Hematopoietic multipotent progenitor cell treated with erythropoietin and hydrocortisone succinate and interleukin-3 and kit ligand, for 8 days (in vitro differentiated cells): ENCODE measurements at places on chromosomes 4 and X.

- DNase-seq, result no peak
These were observed 142.9 kb downstream of the PCDH7 start for GRCh38 chr4:30863021-30863420.

GRCh38 chr4:25801594-25801993, 61.2 kb downstream of the SEL1L3 start:
- no peak for DNase-seq

DNA sequence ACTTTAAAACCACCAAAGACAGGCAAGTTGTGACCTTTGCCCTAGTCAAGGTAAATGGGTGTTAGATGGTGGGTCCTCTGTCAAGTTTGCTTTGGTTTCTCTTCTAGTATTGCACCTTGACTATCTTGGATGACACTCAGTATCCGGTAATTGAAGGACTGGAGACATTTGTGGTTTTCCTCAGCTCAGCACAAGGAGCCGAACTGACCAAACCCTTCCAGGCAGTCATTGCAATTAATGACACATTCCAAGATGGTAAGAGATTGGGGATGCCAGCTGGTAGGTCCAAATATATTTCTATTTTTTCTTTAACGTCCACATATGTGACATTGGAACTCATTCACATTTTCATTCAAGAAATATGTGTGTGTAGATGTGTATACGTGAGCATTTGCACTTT, 69.3 kb upstream of the ANXA3 start:
- no peak for DNase-seq

- no peak for DNase-seq
These were observed 39.2 kb downstream of the FGFRL1 start for GRCh38 chr4:1050486-1051213.

DNA sequence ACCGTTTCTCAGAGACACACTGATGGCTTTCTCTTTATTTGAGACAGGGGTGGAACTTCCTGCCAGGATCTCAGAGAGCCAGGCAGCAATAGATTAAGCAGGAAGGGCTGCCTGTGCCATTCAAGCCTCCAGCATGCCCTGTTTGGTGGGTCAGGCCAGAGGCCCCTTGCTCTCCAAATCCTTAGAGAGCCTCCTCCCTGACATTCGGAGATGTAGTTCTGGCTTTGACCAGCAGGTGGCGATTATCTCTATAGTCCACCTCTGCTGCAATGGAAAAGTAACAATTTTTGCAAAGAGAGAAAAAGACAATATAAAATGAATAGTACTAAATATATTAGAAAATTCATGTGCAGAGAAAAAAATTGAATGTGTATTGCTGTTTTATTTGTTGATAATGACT, 93.9 kb downstream of the NXF2B start:
- DNase-seq, result peak; percentile 49

DNA sequence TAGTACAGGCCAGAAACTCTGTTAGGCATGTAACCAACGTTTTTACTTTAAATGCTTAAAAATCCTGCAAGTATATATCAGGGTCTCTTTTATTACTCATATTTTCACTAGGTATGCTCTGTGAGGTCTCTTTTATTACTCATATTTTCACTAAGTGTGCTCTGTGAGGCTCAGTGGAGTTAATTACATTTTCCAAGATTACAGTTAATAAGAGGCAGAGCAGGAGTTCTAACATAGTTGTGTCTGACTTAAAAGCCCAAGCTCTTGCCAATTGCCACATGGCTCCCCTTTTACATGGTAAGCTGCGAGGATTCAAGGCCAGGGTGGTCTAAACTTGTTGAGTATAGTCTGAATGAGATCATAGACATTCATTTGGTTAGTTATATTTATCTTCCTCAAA, 81.0 kb upstream of the ARMCX2 start:
- DNase-seq, result no peak

GRCh38 chrX:121598356-121598755, 550.9 kb downstream of the GLUD2 start:
- DNase-seq, result no peak

GRCh38 chr4:70337886-70338420, 3.2 kb downstream of the CABS1 start:
- no peak for DNase-seq

DNA sequence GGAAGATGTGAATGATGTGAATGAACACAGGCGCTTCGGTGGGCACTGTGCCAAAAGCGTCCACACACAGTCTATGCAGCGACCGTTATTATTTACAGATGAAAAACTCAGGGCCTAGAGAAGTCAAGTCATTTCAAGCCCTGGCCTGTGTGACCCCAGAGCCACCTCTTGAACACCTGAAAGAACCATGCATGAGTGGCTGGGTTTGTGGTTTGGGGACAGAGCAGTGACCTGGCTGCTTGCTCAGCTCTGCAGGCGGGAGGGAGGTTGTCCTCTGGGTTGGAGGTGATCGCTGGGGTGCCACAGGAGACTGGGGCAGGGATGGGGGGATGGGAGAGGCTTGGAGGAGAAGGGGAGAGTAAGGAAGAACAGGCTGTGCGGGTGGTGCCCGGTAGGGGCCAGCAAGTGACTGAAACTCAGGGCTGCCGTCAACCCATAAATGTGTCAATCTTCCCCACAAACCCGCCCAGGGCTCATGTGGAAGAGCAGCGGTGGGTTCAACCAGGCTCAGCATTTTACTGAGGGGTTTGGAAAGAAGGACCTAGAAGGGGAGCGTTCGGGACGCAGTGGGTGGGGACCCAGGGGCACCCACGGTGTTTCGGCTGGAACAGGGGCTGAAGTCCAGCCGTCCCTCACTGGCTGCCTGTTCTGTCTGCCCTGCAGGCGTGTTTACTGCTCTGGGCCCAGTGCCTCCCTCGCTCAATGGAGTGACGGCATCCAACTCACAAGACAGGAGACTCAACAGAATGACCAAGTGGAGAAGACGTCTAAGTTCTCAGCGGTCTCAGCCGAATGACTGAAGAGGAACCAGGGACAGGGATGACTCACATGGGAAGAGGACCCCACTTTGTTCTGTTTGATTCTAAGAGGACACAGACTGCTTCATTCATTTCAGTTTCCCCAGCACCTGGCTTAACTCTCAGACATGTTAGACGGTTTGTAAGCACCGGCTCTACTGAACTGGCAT, 167.8 kb downstream of the AFAP1 start:
- DNase-seq, result no peak

- DNase-seq, result peak; percentile 65
These were observed 752 bp downstream of the SEPTIN11 start for GRCh38 chr4:76950052-76950955.

DNA sequence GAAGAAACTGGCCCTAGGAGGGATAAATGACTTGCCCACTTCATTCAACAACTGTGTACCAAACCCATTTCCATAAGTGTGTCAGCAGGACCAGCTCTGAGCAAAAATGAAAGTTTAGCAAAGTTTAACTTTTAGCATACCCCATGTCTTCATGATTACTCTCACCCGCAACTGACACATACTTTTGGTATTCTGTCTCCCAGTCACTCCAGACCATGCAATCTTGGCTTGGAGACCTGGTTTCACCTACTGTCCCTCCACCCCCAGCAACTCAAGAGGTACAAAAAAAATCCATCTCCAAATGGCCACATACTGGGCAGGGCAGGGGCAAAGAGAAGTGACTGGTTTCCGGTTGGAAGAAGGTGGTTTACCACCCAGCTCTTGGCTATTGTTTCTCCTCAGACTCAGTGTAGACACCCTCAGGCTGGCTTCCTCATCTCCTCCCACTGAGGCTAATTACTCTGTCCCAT, 79.8 kb downstream of the RLIM start:
- DNase-seq, result no peak

DNA sequence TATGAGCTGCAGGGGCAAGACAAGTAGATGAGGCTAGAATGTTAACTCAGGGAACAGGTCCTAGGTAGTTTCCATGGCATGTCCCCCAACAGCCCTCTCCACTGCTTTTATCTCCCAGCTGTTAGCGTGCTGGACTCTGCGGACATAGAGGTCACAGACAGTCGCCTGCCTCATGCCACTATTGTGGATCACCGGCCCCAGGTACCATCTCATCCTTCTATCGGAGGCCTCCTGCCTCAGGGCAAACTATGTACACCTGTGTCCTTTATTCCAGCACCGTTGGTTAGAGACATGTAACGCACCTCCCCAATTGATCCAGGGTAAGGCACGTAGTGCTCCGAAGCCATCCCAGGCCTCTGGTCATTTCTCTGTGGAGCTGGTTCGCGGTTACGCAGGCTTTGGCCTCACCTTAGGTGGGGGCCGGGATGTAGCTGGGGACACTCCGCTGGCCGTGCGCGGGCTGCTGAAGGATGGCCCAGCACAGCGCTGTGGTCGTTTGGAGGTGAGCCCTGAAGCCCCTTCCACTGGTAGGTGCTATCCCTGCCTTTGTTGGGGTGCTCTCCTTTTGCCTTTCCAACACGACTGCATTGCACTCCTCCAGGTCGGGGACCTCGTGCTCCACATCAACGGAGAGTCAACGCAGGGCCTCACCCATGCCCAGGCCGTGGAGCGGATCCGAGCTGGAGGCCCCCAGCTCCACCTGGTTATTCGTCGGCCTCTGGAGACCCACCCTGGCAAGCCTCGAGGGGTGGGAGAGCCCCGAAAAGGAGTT, 2.2 kb downstream of the MAGIX start:
- DNase-seq, result no peak

DNA sequence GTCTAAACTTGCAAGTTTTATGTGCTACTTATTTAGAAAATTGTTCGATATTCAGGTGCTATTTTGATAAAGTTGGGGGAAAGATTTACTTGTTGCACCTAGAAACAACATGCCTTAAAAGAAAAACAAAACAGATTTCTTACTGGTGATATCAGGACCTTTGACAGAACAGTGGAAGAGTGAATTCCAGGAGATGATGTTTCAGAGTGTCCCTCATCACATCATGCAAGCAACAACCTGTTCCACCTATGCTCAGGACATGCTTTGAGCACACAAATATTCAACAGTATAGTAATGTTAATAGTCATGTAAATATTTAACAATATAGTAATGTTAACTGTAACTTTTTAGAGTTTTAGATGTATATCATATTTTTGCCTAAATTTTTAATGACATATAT, 23.9 kb upstream of the RNF128 start:
- DNase-seq, result no peak

- DNase-seq, result no peak
These were observed 26.9 kb downstream of the CSF2RA start for GRCh38 chrX:1295550-1295949.

DNA sequence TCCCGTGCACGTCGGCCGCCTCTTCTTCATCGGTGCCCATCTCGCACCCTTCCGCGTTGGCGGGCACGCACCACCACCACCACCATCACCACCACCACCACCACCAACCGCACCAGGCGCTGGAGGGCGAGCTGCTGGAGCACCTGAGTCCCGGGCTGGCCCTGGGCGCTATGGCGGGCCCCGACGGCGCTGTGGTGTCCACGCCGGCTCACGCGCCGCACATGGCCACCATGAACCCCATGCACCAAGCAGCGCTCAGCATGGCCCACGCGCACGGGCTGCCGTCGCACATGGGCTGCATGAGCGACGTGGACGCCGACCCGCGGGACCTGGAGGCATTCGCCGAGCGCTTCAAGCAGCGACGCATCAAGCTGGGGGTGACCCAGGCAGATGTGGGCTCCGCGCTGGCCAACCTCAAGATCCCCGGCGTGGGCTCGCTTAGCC, 1.4 kb downstream of the POU4F2 start:
- no peak for DNase-seq

DNA sequence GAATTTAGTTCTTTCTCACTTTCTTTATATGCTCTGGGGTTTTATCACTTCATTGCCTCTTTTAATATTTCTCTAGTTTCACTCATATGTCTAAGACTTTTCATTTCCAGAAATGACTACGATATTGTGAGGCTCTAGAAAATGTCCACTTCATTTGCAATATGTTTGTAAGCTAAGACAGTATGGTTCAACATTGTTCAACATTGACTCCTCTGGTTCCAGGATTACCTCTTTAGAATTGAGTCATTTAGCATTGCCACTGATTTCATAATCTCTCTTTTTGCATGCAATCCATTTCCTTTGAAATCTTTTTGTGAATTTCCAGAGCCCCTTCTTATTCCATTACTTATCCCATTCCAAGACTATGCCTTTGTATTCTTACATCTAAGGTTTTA, 32.3 kb downstream of the BBS12 start:
- DNase-seq, result no peak

- no peak for DNase-seq
These were observed 400.2 kb downstream of the MAGEE1 start for GRCh38 chrX:76827672-76828071.

DNA sequence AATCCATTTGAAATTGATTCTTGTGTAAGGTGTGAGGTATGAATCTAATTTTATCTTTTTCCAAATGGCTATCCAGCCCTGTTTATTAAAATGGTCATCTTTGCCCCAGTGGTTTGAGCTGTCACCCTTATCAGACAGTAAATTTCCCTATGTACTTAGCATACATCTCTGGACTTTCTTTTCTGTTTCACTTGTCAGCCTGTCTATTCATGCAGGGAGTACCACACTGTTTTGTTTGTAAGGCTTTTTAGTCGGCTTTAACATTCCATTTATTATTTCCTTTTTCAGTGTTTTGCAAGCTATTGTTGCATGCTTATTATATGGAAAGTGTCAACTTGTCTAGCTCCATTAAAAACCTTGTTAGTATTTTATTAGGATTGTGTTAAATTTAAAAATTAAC, 155.8 kb downstream of the STAG2 start:
- DNase-seq, result no peak

GRCh38 chr4:73998040-73999011, at the start of gene CXCL5:
TSS of gene CXCL5 (minus strand) at chr4:73998677. CDS start at chr4:73998581, 96 bp downstream.
- DNase-seq, result no peak

GRCh38 chr4:13298655-13299054, 185.5 kb downstream of the RAB28 start:
- DNase-seq, result no peak

- DNase-seq, result no peak
These were observed 22.5 kb upstream of the RPA4 start for GRCh38 chrX:96861218-96861617.

- DNase-seq, result peak; percentile 22
These were observed 338.3 kb upstream of the GALNT7 start for GRCh38 chr4:172830295-172830764.

DNA sequence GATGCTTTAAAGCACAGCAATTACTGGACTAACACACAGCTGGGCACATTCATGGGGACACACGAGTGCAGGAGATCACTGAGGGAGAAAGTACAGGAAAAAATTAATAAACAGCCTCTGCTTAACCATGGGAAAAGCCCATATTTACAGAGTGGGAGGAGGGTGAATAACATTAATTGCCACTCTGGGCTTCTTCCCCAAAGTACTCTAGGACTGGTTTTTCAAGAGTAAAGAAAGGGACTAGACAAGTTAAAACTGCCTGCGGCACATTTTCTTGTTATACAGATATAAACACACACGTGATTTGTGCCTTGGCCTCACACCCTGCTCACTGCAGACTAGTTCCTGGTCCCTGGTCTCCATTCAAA, 179.7 kb upstream of the TET2 start:
- no peak for DNase-seq
